ENCODE measurements at places on chromosomes 2 and 18.

DNA sequence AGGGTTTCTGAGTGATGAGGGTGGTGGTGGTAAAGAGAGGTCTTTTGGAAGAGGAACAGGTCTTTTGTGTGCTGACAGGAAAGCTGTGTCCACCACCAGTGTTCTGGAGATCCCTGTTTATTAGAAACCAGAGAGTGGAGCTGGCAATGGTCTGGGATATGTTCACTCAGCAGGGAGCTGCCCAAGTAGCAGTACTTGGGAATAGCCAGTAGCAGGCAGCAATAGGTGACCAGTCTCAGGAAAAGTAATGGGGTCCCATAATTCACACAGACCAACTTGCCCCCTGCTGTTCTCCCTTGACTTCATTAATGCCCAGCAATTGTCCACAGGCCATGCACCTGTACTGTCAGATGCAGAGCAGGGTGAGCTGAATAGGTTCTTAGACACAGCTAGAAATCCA is 1.8 kb downstream of the TSPYL6 start:
- DNase-seq, result no peak

DNA sequence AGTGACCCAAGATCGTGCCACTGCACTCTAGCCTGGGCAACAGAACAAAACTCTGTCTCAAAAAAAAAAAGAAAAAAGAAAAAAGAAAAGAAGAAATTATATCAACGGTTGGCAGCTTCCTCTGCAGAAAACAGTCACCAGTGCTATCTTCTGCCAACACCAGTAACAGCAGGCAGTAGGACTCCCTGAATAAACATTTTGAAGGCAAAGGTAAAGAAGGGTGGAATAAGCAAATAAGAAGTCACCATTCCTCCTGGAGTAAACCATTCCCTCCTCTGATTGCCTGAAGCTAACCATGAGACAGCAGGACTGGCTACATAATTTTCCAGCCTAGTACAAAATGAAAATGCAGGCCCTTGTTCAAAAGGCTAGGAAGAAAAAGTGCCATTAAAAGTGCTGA is 9.0 kb upstream of the RNF103 start:
- no peak for DNase-seq

GRCh38 chr2:241137276-241138190 is 11.7 kb downstream of the PASK start:
- DNase-seq, result no peak

GRCh38 chr2:218367415-218368149 is 10.9 kb downstream of the CATIP start:
- peak; percentile 88 for DNase-seq

DNA sequence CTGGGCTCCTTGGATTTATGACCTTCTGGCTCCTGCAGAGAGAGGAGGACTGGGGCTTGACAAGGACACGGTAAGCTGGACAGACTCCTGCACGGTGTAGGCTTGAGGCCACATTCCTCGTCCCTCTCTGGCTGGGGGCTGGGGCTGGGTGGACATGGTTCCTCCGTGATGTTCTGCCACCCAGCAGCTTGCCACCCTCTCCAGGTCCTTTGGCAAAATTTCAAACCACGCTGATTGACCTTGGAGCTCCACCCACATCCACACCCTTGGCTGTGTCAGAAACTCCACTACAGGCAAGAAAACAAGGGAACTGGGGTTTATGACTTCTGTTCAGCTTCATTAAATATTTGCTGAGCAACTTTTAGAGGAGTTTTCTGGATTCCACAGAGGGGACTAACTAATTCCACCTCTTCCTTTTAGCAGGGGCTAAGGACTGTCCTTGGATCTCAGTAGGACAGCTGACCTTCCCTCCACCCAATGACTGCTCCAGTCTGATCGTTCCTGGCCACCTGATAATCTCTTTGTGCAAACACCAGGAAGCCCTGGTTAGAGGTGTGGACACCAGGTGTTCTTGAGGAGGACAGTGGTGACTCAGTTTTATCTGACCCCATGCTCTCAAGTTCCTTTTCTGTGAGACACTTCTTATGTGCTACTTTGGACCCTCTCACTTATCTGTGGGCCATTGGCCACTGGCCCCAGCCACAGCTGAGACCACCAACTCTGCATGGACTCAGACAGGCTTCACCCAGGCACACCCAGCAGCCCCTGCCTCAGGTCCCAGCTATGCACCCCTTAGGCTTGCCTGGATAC is 29.3 kb downstream of the GPR55 start:
- peak; percentile 34 for DNase-seq

DNA sequence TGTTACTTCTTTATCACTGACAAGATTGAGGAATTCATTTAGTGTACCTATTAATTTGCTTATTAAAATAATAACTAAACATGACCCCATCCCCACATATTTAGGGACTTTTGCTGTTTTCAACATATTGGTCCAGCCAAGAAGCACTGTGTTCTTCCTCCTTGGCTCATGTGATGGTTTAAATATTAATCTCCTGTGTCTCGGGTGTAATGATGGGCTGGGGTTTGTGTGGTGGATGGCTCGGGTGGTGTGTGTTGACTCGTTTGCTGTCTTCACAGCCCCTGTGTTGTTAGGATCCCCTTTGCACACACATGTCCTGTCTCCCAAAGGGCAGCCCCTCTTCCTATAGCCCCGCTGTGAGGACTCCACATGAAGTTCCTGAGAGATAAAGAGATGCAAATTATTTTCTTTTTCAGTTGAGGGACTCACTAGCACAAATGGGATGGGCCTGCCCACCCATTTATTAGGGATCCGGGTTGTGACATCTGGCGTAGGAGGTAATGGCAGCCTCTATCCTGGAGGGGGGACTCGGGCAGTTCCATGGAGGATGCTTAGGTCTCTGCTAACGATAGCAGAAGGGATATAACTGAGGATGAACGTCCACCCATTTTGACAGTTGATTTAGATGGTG is 53.4 kb downstream of the FHOD3 start:
- DNase-seq, result no peak

DNA sequence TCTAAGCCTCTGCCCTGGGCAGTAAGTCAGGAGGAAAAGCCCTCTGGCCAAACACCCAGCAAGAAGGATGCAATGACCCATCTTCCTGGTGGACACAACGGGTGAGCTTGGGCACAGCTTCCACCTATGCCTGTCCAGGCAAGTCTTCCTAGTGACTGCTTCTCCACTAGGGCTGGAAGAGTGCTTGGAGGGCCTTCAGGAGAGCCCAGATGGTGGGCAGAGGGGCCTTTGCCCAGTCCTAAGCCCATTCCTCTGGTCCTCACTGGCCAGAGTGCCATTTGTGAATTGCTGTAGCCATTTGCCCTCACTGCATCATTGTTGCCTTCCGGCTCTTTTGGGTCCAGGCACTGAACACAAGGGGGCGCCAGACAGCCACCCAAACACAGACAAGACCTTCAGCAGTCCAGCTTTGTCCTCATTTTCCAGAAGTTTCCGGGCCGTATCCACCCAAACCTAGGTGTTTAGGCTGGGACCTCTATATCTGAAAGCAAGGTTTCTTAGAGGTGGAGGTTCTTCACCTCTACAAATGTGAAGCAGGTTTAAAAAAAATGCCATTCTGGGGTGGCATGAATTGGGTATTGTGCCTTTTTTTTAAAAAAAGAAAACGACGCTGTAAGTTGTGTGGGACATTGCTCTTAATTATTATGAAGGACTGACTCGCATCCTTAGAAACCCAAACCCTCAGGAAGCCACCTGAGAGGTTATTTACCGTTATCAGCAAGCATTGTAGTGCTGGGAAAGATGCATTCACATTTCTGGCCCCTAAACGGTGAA is 29.5 kb downstream of the PAX8 start:
- DNase-seq, result peak; percentile 82

GRCh38 chr2:1605102-1606045 is 138.9 kb downstream of the PXDN start:
- DNase-seq, result no peak
